ENCODE measurements at places on chromosomes 4 and X. TPM values are rescaled to one million over a fixed set of nuclear protein-coding genes. Genes with fewer than 3 reads are reported as not detected.

- no peak for DNase-seq
Measured at GRCh38 chr4:154435895-154436294, 55.7 kb downstream of the DCHS2 start.

GRCh38 chr4:99209671-99210070, 9.4 kb downstream of the ADH6 start:
- DNase-seq = no peak

DNA sequence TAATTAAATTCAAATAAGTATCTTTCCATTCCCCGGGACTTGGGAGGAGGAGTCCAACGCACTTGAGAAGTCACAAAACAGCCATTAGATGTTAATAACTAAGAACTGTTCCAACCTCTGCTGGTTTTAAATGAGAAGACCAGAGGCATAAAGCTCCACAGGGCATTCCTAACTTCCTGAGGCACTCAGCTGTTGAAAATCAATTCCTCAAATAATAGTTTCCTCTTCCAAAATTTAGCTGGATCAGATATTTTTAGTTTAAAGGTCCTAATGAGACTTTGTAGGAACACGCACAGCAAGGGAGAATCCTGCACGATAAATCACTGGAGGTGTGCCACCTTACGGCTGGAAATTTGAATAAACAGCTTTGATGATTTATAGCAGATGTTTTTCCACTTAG, 504.3 kb upstream of the ZFP42 start:
- DNase-seq = no peak

CSN1S1 gene
- total RNA-seq = not detected

- DNase-seq = no peak
Measured at GRCh38 chrX:98731821-98732220, 1678.3 kb downstream of the PCDH19 start.

DNA sequence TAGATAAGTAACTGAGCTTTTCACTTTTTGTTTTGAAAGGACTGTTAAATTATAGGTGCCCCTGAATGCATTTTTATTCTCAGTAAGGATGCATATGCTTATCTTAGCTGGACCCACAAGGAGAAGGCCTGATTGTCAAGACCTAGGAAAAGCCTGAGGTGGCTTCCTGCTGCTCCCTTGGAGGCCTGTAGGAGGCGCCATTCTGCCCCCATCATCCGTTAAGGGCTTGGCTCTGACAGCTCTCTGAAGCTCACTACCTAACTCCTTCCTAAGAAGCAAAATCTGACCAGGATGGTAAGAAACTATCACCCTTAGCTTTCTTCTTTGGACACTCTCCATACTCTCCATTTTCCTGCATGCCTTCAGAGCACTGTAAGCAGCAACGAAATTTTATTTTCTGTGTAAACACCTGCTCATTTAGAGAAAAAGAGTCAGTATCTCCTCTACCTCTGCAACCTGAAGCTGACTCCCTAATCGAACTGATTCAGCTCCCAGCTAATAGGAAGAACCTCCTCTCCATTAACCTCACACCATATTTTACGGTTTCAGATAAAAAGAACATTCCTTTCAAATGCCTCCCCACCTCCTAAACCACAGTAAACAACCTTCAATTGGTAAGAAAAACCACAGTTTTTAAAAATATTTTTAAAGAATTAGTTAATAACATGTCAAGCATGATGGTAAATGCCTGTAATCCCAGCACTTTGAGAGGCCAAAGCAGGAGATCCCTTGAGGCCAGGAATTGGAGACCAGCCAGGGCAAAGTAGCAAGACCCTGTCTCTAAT, 73.4 kb upstream of the EDNRA start:
- DNase-seq = peak; percentile 36

DNA sequence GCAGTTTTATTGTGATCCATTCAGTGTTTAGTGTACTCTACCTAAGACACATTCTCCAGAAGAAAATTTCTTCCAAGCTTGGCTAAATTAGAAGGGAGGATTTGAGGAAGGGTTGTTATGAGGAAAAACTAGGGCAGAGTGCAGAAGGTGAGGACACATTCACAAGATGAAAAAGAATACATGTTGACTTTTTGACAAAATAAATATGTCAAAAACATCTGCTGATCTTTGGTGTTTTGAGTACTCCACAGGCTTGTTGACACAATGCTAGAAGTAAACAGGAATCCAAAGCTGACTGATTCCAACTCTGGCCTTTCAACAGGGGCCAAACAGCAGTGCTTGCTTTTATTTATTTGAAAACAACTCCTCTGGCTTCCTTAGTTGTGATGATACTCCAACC, 125.8 kb upstream of the SLC7A11 start:
- no peak for DNase-seq

- DNase-seq = no peak
Measured at GRCh38 chrX:6683353-6683752, 148.4 kb upstream of the VCX3A start.

GRCh38 chrX:47169273-47169672, 24.3 kb downstream of the RBM10 start:
- no peak for DNase-seq

GRCh38 chr4:155672342-155672741, 5.7 kb downstream of the GUCY1A1 start:
- DNase-seq = no peak

DNA sequence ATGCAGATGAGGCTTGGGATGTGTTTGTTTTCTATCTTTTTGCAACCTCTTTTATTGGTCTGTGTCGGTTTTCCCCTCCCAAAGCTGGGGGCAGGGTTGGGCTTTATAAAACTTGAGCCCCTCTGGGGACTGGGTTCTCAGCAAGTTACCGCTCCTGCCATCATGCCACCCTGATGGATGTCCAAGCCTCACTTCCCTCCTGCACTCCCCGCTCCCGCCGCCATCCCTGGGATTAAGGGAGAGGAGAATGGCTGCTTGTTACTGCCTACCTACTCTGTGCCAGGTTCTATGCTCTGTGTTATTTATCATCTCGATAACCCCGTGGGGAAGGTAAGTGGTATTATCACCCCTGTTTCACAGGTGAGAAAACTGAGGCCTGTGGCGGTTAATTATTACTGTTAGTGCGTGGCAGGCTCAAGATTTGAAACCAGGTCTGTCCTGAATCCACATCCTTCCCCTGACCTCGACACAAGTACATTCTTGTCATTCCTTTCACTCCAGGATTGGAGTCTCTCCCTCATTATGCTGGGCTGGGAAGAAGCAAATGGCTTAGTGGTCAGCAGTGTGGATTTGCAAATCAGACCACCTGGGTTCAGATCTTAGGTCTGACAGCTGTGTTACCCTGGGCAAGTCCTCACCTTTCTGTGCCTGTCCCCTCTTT, 4.5 kb downstream of the UBA1 start:
- no peak for DNase-seq

- DNase-seq = no peak
Measured at GRCh38 chrX:42093756-42094155, 170.4 kb upstream of the CASK start.

SSX4 gene
- total RNA-seq = not detected

GRCh38 chr4:180057891-180058671, 2185.1 kb upstream of the TENM3 start:
- peak; percentile 59 for DNase-seq

DNA sequence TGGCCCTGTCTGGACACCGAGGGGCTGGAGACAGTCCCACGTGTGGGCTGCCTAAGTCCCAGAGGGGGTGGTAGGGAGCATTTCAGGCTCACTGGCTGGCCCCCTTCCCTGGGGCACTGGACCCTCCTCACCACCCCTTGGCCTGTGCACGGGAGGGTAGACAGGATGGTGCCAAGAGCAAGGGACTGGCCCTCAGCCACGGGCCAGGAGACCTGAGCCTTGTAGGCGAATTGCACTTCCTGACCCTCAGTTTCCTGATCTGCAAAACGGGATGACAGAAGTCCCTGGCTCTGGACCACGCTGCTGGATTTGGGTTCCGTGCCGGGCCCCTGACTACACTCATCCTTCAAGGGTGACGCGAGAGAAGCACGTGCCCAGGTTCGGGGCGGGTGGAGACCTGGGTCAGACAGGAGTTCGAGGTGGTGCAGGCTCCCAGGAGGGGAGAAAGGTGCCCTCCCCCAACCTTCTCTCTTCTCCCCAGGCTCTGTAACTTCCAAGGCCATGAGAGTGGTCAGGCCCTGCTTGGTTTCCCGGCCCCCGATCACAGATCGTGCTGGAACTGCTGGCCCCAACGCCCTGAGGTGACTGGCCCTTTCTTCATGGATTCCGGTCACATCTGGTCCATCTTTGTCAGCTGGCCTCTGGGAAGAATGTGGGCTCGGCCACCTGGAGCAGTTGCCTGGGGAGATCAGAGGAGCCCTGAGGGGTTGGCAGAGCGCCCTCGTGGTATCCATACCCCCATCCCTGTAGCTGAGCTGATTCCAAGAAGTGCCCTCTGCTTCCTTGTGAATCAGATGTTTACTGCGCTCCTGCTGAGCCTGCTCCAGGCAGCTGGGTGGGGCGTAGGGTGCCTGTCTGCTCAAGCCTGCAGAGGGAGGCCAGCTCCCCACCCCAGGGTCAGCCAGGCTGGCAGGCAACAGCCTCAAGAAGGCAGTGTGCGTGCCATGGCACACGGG, 3.3 kb downstream of the SH3BP2 start:
- peak; percentile 21 for DNase-seq

BMX gene
- 2.8 TPM for total RNA-seq

MAP3K15 gene
- 0.15 TPM for total RNA-seq

DNA sequence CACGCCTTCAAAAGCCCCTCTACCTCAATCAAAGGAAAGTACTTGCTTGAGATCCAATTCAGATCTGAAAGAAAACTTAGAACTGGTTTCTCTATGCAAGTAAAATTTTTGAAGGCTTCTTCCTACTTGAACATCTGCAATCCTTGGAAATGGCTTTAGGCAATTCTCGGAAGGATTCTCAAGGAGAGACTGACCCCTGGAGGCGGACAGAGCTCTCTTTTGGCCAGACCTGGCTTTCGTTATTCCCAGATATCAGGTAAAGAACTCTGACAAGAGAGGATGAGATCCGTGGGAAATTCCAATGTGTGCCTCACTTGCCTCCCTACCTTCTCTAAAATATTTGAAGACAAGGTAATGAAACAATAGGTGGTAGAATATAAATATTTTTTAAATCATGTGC, 670.3 kb upstream of the FAM241A start:
- no peak for DNase-seq

DNA sequence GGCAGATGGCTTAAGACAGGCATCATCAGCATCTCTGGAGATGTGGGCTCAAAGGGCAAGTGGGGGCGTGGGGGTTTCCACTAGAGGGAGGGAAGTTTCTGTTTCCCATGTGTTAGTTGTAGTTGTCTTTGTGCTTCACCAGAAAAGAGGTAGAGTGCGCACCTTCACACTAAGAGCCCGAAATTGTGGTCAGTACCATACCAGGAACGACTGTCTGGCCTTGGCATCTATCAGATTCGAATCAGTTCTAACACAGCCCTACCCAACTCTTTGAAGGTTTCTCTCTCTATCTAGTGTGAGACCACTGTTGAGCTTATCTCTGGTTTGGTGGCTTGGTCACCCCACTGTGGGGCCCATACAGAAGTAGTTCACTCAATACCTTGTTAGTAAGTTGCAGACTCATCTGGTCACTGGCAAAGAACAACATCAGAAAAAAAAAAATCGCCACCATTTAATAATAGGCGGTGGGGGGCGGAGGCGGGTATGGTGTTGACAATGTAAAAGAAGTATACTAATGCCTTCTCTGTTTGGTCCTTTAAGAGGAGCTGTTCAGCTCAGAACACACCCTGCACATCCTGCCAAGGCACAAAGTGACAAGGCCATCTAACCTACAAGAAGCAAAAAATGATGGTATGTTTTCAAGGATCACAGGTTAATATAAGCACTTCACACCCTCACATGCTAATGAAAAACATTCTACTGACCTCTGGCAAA, 71.1 kb downstream of the NYX start:
- no peak for DNase-seq

DNA sequence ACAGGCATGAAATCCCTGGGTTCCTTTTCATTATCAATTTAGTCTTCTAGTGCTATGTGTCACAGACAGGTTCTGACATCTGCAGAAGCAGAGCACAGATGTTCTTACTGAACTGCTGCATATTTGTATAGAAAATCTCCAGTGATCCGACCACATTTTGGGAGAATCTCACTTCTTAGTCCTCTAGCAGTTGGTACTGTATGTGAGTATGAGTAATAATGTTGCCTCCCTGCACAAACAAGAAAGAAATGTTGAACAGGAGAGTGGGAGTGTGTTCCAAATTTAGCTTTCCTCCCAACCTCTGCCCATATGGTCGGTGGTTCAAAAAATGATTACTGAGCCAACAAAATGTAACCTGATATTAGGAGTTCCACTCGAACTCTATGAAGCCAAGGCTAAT, 165.3 kb upstream of the GPC4 start:
- no peak for DNase-seq

DNA sequence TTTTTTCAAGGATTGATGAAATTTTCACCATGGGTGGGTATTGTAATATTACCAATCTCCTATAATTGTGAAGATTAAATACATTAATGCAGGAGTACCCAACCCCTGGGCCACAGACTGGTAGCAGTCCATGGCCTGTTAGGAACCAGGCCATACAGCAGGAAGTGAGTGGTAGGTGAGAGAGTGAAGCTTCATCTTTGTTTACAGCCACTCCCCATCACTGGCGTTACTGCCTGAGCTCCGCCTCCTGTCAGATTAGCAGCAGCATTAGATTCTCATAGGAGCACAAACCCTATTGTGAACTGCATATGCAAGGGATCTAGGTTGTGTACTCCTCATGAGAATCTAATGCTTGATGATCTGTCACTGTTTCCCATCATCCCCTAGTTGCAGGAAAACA, 15.1 kb downstream of the RAPGEF2 start:
- DNase-seq = no peak

DNA sequence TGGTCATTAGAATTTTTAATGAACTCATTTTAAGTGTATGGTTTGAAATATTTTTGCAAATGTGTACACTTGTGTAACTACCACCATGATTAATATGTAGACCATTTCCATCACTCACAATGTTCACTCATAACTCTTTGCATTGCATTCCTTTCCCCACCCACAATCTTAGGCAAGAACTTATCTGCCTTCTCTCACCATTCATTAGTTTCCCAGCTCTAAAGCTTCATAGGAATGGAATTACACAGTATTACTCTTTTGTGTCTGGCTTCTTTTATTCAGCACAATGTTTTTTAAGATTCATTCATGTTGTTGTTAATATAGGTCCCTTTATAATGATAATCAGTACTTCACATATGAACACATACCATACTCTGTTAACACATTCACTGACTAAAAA, 106.1 kb downstream of the ARAP2 start:
- DNase-seq = no peak

ADH1B gene
- 195 TPM for total RNA-seq

- no peak for DNase-seq
Measured at GRCh38 chr4:165351359-165352130, 24.1 kb downstream of the MSMO1 start.

GRCh38 chrX:130285069-130285620, 16.4 kb upstream of the ZNF280C start:
- DNase-seq = no peak

DNA sequence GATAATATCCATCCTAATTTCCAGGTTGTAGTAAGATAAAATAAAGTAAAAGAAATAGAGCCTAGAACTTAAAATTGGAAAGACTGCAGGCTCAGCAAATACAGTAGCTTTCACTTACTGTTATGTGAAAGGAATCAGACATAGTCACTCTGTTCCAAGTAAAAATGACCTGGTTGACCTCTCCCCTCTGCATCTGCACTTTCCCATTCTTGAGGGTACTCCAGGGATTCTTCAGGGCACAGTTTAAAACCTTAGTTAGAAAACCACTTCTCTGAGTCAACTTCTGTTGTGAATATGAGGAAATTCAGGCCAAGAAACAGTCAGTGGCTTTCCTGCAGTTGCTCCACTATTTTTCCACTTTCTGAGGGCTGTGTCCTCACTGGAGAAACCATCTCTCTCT, 42.9 kb downstream of the FRAS1 start:
- DNase-seq = peak; percentile 10
